ENCODE measurements at places on chromosomes 12 and 14.

- DNase-seq = no peak
Measured at GRCh38 chr14:86003998-86004397, 474.1 kb downstream of the FLRT2 start.

GRCh38 chr14:34643361-34643760 lies 13.4 kb upstream of the SNX6 start:
- no peak for DNase-seq

DNA sequence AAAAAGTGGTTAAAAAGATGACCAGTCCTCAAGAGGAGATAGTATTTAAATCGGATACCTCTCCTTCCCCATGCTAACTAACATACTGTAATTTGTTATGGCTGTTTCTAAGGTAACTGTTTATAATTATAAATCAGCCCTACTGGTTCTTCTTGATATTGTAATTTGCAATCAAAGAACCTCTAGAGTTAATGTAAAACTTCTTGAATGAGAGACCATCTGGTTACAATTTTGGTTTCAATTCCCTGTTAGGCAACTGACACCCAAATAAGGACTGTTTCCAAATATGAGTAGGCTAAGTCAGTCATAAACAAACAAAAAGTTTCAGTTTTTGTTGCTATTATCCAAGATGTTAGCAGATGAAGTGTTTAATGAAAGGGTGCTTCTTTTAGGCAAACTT lies 120.2 kb upstream of the DNM1L start:
- DNase-seq = no peak

GRCh38 chr12:104624529-104624928 lies 167.8 kb downstream of the CHST11 start:
- no peak for DNase-seq

DNA sequence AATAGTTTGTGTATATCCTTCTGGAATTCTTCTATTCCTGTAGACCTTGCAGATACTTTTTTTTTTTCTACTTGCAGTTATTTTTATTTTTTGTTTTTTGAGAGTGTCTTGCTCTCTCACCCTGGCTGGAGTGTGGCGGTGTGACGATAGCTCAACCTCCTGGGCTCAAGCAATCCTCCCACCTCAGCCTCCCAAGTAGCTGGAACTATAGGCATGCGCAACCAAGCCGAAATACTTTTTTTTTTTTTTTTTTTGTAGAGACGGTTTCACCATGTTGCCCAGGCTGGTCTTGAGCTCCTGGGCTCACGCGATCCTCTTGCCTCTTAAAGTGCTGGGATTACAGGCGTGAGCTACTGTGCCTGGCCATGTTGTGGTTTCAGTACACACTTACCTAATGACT lies 10.0 kb downstream of the TULP3 start:
- DNase-seq = no peak

- DNase-seq = no peak
Measured at GRCh38 chr12:57063991-57064685, 14.2 kb upstream of the MYO1A start.
